ENCODE measurements at places on chromosomes 12 and 14.

- no peak overlapping the region for H3K27ac ChIP-seq
- DNase-seq: no peak
- H3K4me3 ChIP-seq: no peak overlapping the region
- no peaks in the 10 kb centered on the region for H3K36me3 ChIP-seq
- no peaks in the 10 kb centered on the region for H3K27me3 ChIP-seq
Observed at GRCh38 chr12:81086342-81086741, 8.5 kb downstream of the ACSS3 start.

GRCh38 chr12:115850957-115851356, 426.5 kb downstream of the MED13L start:
- H3K27me3 ChIP-seq: peaks cover 8% of the 10 kb centered on the region
- no peaks in the 10 kb centered on the region for H3K36me3 ChIP-seq
- H3K4me3 ChIP-seq: no peak overlapping the region
- no peak for DNase-seq

DNA sequence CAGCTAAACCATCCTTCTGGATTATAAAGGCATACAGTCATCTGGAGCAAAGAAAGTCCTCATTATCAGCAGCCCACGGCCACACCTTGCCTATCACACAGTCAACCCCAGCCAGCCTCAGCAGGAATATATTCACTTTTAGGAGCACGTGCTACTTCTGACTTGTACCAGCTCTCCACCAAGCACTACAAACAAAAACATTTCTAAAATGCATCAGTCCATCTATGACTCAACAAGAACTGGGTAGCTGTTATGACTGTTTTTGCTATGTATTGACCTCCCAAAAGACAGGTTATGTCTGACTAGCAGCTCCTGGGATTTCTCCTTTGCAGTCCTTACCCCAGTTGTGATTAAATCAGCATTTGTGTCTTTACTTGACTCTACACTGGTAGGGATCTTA, 31.2 kb downstream of the NUAK1 start:
- H3K4me3 ChIP-seq: no peak overlapping the region
- H3K27me3 ChIP-seq: peaks cover 48% of the 10 kb centered on the region
- H3K4me1 ChIP-seq: no peaks in the 10 kb centered on the region
- H3K27ac ChIP-seq: no peak overlapping the region

- H3K36me3 ChIP-seq: no peaks in the 10 kb centered on the region
- no peak for DNase-seq
- H3K4me3 ChIP-seq: no peak overlapping the region
- no peaks in the 10 kb centered on the region for H3K4me1 ChIP-seq
Observed at GRCh38 chr12:105470601-105471000, 140.1 kb downstream of the C12orf75 start.

DNA sequence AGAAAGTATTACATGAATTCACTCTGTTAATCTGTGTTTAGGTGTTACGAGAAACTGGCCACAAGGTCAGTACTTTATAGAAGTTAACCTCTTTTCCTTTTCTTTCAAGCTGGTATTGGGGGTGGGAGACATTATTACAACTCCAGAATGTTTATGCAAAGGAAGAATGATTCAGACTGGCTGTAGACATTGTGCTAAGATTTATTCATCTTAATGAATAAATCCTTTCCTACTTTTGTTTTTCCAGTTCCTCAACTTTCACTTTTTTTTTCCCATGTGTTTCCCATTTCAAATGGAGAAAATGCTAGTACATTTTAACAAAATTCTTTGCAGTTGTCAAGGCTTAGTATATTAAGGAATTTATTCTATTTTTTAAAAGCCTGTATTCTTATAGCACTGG, 1.3 kb downstream of the OTOGL start:
- no peak for DNase-seq
- H3K36me3 ChIP-seq: no peaks in the 10 kb centered on the region
- H3K27me3 ChIP-seq: no peaks in the 10 kb centered on the region
- H3K27ac ChIP-seq: no peak overlapping the region
- H3K4me1 ChIP-seq: no peaks in the 10 kb centered on the region
- no peak overlapping the region for H3K4me3 ChIP-seq
